Activated CD4-positive, alpha-beta T cell treated with anti-CD3 and anti-CD28 coated beads, Interleukin-2, amount 50 U/mL, for 48 hours (primary cell): ENCODE measurements at places on chromosomes 1 and 21.

DNA sequence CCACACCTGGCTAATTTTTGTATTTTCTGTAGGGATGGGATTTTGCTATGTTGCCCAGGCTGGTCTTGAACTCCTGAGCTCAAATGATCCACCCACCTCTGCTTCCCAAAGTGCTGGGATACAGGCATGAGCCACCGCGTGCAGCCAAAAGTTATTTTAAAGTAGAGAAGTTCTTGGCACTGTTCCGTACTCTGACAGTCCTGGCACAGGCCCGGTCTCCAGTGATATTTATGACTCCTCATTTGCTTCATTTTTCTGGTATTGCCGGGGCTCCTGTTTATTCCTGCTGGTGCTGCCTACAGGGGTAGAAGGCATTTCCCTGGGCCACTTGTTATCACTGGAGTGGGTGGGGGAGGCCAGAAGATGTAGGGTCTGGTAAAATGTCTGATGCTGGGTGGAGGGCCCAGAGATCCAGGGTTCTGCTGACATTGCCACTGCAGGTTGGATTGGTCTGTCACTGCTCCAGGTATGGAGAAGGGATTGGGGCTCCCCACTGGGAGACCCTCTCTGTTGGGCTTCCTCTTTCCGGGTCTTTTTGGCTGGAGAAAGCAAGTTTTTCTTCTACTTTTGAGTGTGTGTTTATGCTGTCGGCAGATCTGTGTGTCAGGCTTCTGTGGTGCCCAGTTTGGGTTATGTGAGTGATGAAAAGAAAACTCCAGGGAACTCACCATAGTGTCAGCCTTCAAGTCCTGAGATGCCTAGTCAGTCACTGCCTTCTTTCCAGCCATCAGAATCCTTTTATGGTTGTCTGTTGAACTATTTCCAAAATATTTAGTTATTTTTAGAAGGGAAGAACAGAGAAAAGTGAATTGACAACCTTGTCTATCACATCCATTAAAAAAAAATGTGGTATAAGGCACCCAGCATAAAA is 4.5 kb downstream of the MROH7 start:
- DNase-seq, result no peak

DNA sequence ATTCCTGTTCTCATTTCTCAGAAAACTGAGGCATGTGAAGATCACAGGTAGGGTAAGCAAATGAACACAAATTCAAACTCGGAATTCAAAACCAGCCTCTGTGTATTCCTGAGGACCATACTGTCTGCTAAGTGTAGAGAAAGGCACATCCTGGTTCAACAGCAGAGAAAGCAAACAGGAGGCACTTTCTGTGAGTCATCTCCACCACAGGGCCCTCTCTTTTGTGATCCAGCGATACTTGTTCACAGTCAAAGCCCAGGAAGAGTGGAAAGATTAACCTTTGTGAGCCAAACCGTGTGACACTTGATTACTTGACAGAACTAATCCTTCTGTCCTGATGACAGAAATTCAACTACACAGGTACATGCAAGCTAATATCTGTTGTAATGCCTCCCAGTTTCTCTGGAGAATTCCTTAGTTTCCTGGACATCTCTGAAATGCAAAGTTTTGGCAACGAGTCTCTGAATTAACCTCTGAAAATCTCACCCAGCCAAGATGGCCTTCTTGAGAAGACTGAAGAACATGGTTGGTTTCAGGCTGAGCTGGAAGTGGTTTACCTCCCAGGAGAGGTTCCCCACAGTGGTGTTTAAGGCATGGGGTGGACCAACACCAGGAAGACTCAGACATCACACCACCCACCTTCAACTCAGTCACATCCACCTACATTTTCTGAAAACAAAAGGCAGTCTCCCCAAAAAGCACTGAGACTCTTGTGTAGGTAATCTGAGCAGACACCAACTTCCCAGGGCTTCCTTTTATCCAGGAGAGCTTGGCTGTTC is 98.2 kb upstream of the ERG start:
- DNase-seq, result no peak

DNA sequence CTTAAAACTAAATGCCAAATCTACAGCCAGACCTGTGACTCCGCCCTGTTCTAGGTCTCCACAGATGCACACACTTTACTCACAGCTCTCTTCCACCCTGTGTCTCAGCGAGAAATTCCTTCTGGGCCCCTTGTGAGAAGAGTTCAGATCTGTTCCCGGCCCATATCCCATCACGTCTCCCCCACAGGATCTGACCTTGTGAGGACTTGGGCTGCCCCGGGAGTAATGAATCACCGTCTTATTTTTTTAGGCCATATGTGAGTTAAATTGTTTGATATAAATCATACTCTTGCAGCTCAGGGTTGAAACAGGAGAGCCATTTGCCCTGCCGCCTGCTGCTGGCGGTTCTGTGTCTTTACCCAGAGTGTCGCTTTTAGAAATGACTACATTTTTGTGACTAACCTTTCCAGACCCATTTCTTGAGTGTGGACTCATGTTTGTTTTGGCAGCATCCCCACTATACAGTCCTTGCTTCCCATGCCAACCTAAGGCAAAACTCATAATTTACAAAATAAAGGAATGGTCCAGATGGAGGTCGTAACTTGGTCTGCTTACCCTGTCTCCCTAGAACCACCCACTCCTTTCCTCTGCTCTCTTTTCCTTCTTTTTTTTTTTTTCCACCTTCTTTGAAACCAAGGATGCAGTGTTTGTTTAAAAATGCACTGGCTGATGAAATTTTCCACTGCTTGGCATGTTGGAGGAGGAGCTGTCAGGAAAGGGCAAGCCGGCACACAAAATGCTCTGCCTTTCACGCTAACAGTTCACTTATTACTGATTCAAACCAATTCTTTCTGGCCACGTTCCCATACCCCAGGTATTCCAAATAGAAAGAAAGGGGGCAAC is 98.0 kb upstream of the C1orf105 start:
- DNase-seq, result no peak

- no peak for DNase-seq
Observed at GRCh38 chr1:217311766-217312165, 319.1 kb downstream of the GPATCH2 start.

DNA sequence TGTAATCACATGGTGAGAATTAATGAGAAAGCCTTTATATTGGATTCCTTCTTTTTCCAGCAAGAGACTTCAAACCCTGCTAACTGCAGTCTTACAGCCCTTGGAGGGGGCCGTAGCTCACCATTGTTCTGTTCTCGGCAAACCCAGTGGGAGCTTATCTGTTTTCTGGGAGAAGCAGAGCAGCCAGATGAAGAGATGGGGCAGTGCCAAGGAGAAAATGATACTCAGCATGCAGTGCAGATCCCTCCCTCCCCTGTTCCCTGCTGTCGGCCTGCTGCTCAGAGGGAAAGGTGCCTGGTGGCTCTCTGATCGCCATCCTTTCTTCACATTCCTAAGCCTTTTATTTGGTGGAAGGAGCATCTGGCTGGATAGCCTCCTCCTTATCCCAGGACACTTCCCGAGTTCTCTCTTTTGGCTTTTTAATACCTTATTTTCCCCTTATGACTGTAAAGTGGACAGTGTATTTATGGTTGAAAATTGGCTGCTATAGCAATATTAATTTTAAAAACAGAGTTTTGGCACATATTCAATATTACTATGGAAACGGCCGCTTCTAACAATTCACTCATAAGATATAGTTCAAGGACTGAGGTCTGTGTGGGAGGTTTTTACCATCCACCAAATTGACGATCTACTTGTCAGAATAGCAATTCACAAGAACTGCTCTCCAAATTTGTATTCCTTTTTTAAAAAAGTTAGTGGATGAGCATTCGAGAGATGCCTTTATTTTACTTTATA is 203.4 kb downstream of the CRB1 start:
- DNase-seq, result no peak

DNA sequence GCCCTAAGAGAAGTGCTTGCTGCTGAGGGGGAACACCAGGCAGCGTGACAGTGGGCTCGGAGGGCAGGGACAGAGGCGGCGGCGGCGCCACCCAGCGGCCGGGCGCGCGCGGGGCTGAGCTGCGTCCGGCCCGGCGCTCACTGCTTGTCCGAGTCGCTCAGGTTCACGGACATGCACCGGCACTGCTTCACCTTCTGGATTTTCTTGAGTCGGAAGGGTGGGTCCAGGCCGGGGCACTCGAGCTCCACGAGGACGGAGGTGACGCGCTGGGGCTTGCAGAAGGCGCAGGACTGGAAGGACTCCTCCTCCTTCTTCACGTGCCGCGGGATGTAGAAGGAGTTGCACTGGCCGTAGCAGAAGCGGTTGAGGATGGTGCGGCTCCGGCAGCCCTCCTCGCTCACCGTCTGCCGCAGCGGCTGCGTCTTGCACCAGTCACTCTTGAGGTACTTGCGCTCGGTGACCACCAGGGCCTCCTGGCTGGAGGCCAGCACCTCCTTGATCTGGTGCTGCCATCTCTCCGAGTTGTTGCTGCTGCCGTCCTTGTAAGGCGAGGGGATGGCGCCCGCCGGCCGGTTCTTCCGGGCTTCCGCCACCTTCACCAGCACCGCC is 119.0 kb downstream of the GREM2 start:
- DNase-seq, result peak; percentile 5

DNA sequence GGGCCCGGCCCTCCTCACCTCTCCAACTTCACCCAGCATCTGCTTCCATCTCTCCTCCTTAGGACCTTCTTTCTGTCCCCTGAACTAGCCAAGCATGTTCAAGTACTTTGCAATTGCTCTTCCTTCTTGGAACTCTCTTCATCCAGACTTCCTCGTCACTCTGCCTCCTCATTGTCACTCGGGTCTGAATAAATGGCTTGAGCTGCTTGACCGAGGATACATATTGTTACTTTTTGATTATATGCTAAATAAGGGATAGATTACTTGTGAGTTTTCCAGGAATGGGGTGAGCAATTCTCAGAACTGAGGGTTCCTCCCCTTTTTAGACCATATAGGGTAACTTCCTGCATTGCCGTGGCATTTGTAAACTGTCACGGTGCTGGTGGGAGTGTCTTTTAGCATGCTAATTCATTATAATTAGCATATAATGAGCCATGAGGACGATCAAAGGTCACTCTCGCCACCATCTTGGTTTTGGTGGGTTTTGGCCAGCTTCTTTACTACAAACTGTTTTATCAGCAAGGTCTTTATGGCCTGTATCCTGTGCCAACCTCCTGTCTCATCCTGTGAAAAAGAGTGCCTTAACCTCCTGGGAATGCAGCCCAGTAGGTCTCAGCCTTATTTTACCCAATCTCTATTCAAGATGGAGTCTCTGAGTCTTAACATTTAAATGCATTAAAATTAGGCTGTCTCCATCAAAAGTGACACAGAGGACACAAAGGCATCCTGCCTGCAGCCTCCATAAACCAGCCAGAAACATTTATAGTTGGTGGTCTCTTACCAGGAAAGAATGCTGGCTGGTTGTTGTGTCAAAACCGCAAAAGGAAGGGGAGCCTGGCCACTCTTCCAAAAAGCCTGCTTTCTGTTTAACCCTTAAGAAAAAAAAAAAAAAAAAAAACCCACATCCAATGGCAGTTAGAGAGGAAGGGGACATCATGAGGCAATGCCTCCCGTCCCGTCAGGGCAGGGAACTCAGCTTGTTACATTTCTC is 179.3 kb downstream of the KAZN start:
- no peak for DNase-seq

DNA sequence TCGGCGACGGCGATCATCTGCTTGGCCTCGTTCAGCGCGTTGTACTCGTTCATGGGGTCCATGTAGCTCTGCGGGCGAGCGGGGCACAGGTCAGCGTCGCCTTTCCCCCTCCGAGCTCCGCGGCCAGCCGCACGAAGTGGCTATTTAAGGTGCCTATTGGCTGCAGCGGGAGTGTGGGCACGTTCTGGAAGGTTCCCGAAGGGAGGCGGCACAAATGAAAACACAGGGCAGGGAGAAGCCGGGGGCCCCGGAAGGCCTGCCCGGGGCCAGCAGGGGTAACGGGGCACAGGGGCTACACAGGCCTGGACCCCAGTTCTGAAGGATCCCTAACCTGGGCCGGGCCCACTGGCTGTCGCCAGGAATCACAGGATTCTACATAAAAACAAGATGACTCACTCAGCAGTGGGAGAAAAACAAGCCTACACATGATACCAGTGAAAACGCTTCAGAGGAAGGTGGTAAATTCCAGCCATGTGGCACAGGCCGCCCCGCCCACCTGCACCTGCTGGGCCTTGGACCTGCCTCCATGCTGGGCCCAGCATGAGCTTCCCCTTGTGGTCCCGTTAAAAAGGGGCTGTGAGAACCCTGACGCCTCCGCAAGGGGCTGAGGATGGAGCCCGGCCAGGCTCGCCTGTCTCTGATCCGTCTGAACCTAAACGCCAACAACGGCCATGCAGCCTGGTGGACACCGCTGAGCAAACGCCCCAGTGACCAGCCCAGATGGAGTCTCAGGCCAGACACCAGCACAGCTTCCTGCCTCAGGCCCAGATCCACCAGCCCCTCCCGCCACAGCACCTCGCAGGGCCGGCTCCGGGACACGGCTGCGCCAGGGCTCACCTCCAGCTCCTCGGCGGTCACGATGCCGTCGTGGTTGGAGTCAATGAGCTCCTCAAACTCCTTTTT is 3.9 kb upstream of the TNFRSF4 start:
- DNase-seq, result peak; percentile 84

GRCh38 chr1:224637936-224638335 is 21.8 kb downstream of the CNIH3 start:
- DNase-seq, result no peak

DNA sequence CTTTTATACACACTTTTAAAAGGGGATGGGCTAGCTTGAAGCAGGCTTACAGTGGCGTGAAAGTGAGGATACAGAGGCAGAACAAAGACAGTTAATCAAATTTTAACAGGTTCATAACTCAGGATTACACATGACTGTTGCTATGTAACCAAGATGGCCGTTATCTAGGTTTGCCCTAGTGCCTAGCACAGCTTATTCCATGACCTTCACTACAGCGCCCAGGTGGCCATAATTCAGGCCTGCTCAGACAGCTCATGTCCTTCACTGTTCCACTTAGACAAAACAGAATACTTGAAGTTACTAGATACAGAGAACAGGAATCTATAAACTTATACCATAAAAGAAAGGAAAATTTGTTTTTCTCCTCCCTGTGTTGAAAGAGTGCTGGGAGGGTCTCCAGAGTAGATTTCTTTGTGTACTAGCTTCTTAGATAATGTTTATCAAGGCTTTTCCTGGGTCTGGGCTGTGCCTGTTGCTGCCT is 6.2 kb upstream of the SPRR2F start:
- DNase-seq, result no peak

- no peak for DNase-seq
Observed at GRCh38 chr1:247740721-247741120, 2.3 kb downstream of the OR14K1 start.

DNA sequence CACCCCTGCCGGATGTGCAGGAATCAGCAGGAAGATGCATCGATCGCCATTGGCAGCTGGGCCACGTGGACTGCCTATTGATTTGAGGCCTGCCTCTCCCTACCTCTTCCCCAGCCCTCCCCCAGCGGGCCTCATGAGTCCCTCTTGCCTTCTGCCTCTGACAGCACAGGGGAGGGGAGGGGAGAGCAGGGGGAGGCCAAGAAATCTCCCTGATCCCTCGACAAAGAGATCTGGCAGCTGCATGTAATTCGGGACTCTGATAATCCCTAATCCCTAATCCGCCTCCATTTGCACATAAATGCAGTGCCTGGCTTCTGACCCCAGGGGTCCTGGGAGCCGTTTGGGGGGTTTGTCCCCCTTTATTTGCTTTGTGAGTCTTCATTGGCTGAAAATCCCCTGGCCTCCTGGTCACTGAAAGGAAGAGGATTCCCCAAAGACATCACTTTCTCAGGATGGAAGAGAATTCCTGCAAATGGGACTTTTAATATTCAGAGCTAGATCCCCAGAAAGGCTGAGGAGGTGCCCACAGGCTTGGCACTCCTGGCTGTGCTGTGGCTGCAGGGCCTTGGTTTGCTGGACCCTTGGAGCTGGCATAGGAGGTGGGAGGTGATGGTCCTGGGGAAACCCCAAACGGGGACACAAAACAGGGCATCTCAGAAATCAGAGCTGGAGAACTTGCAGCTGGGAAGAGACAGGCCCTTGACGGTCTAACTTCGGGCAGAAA is 239.4 kb upstream of the POU3F1 start:
- DNase-seq, result no peak

GRCh38 chr1:148160048-148160342 is 7.9 kb upstream of the NBPF11 start:
- DNase-seq, result no peak
